Fibroblast of the aortic adventitia (primary cell): ENCODE measurements at places on chromosomes 6 and 20.

GRCh38 chr6:151160929-151161757, 78.6 kb upstream of the AKAP12 start:
- DNase-seq: no peak

- no peak for DNase-seq
Observed at GRCh38 chr6:114783783-114784182, 441.0 kb upstream of the HS3ST5 start.

GRCh38 chr6:33189625-33190448, 2.4 kb downstream of the COL11A2 start:
- DNase-seq: no peak

- DNase-seq: peak; percentile 33
Observed at GRCh38 chr6:75735491-75736186, 13.4 kb upstream of the MYO6 start.

DNA sequence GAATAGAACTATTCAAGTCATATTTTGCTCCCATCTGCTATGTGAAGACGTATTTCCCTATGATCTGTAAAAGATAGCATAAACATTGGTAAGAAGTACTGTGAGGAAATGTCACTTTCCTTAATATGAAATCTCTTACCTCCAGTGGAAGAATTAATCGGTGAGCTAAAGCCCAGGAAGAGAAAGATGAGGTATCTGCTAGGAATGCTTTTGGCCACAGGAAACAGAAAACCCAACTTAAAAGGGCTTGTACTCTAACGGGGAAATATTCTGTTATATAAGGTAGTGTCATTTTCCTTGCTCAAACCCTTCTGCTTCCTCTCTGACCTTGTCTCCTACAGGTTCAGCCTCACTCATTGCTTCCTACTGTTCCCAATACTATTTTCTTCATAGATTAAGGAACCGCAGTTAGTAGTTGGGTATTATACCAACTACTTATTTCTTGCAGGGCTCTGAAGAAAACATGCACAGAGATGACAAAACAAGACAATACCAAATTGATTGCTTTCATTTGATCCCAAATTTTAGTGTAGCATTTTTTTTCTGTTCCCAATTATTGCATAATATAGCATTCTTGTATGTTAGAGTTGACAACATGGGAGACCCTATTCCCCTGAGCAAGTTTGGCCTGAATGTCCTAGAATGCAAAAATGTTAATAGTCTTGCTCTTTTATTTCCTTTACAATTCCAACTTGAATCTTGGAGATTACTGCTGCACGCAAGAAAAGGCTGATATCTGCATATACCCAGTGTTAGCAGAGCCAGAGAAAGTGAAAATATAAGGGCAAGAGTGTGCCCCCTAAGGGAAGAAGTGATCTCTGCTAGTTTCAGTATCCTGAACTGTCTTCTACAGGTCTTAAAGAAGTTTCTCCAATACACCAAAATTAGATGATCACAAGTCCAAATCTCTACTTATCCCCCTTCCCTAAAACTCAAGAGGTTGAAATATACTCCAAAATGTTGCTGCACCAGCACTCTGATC, 65.3 kb downstream of the AFG1L start:
- no peak for DNase-seq

- DNase-seq: no peak
Observed at GRCh38 chr6:147991961-147992360, 350.7 kb upstream of the SASH1 start.

GRCh38 chr20:57678340-57678739, 31.5 kb downstream of the PMEPA1 start:
- DNase-seq: no peak

GRCh38 chr6:82739303-82739702, 326.3 kb downstream of the UBE3D start:
- DNase-seq: no peak

DNA sequence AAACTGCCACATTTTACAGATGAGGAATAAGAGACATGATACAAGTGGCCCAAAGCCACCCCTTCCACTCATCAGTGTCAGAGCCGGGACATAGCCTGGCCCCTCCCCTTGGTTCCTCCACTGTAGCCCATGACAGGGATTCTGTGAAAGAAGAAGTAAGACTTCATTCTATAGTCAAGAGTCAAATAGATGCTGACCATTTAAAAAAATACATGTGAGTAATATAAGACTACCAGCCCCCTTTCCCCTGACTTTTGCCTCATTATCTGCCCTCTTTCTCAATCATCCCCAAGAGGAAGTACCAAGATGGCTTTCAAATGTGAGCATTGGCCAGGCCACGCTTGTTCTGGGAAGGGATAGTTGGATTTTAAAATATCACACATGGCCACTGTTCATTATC, 57.8 kb upstream of the TAB2 start:
- no peak for DNase-seq

DNA sequence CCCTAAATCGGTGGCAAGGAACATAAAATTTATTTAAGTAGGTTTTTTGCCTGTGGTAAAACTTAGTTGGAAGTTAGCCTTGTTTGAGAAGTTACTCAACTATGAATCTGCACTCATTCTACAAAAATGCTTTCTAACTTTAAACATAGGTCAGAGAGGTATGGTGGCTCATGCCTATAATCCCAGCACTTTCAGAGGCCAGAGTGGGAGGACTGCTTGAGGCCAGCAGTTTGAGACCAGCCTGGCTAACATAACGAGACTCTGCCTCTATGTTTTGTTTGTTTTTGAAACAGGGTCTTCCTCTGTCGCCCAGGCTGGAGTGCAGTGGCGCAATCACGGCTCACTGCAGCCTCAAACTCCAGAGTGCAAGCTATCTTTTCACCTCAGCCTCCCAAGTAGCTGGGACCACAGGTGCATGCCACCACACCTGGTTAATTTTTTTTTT, 16.2 kb downstream of the USP49 start:
- DNase-seq: peak; percentile 56

DNA sequence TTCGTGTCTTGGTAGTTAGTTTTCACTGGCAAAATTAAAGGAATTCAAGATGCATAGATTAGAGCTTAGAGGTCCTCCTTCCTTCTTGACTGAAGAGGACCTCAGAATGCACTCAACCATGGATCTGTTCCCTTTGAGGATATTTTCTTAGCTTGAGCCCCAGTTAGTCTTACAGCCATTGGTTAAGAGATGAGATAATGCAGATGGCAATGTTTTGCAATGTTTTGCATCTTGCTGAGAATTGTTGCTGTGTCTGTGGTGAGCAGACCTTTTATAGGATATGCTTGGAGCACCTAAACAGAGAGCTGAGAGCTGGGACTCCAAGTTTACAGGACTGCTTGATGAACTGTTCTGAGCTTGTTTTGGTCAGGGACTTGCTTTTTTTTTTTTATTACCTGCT, 107.5 kb downstream of the TMEM170B start:
- DNase-seq: peak; percentile 53
